Hematopoietic multipotent progenitor cell (in vitro differentiated cells): ENCODE measurements at places on chromosomes 7 and 10. TPM values are rescaled to one million over a fixed set of nuclear protein-coding genes. Genes with fewer than 3 reads are reported as not detected.

- DNase-seq = no peak
Observed at GRCh38 chr7:143299840-143300239, 11.7 kb downstream of the CASP2 start.

DNA sequence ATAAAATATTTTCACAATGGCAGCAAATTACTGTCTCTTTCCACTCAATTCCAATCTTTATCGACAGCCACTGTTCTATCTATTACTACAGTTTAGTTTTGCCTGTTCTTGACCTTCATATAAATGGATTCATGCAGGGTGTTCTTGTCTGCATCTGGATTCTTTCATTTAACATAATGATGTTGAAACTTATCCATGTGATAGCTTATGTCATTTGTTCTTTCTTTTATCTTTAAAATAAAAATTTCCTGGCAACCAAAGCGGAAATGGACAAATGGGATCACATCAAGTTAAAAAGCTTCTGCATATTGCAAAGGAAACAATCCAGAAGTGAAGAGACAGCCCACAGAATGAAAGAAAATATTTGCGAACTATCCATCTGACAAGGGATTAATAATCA, 20.5 kb upstream of the DMTF1 start:
- DNase-seq = no peak

GRCh38 chr10:32680803-32681557, 235.0 kb downstream of the CCDC7 start:
- no peak for DNase-seq

The TRIM73 gene
- total RNA-seq = 21.5 TPM

DNA sequence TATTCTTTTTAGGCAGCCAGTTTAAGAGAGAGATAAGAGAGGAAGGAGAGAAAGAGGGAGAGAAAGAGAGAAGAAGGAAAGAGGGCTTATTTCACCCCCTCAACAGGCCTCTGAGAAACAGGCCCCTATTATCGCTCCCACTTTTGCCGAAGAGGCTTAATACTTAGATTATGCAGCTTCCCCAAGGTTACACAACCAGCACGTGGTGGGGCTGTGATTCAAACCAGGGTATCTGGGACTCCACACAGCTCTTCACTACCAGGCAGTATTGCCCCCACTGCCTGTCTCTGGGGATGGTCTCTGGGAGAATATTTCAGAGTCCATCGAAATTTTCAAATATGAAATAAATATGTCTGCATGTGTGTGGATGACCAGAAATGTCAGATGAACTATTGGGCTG, 3.0 kb downstream of the GIMAP1 start:
- DNase-seq = no peak

DNA sequence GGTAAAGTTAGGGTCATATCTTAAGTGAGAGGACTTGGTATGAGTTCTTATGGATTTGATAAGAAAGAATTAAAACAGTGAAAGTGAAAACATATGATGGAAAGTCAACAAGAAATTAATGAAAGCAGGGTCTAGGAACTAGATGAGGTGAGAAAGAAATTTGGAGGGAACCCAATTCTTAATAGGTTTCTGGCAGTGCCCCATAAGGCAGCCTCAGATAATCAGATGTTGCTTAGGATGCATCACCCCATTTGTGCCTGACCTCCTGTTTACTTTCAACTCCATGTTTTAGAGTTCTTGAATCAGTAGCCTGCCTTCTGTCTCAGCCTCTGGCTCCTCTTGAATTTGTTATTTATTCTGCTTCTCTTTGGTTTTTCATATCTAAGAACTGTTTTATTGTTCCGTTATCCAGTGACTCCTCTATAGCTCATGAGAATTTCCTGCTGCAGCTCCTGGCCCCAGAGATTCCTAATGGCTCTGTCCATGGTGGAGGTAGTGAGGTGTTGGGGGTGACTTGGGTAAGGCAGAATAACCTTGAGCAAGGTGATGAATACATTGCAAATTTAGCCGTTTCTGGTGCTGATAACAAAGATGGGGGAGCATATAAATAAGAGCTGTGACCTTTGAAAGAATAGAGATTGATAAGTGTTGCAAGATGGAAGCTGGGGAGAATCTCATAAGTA, 17.6 kb downstream of the ITGB8 start:
- no peak for DNase-seq

GRCh38 chr10:44725404-44725803, 185.7 kb upstream of the TMEM72 start:
- no peak for DNase-seq

DNA sequence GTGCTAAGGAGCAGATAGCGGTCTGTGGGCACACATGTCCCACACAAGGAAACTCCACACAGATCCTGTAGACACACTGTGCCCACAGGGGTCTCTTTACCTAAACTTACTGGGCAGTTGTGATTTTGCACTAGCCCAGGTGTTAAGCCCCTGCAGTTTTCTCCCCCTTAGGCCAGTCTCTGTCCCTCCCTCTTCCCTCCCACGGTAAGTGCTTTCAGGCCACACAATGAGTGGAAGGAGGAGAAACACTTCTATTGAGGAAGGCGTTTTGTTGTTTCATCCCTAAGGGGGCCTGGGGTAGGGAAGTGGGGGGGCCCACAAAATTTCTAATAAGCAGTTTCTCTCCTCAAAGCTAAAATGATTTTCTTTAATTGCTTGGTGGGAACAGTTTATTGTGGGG, 51.4 kb downstream of the FBXW4 start:
- DNase-seq = no peak

GRCh38 chr10:31668326-31668725, 260.3 kb downstream of the ARHGAP12 start:
- DNase-seq = no peak

The ZP3 gene
- 17.5 TPM for total RNA-seq

DNA sequence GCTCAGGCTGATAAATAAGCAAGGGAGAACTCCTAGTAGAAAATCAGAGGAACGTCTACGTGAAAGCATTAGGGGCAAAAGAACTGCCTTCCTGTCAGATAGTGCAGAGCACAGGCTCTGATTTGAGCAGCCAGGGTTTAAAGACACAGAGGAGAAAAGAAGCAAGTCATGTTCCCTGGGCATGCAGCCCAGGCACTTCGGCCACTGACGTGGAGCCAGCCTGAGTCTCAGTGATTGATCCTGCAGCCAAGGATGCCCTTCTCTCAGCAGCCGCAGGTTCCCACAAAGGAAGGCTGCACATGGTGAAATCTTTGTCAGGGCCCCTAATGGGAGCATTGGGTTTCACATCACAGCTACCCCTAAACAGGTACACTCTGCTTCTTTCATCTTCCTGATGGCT, 161.7 kb upstream of the HPS1 start:
- peak; percentile 12 for DNase-seq

GRCh38 chr10:101027106-101027720, 3.7 kb downstream of the PDZD7 start:
- no peak for DNase-seq

DNA sequence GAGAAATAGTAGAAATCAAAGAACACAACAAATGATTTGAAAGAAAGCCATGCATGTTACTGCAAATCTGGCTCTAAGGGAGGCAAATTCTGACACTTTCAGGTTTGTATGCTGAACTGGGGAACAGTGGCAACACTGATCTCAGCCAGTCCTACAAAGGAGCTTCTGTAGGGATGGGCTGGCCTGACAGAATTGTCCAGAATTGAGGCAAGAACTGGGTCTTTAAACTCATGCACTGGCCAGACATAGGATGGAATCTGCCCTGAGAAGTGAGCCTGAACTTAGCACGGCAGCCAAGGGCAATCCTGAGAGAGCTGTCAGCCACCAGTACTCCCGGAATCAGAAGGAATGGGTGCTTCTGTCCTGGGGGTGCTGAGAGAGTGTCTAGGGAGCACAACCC, 70.9 kb upstream of the RAPGEF5 start:
- no peak for DNase-seq

- DNase-seq = no peak
Observed at GRCh38 chr10:30803058-30803457, 173.5 kb upstream of the LYZL2 start.

The MRPS16 gene
- total RNA-seq = 58.2 TPM

DNA sequence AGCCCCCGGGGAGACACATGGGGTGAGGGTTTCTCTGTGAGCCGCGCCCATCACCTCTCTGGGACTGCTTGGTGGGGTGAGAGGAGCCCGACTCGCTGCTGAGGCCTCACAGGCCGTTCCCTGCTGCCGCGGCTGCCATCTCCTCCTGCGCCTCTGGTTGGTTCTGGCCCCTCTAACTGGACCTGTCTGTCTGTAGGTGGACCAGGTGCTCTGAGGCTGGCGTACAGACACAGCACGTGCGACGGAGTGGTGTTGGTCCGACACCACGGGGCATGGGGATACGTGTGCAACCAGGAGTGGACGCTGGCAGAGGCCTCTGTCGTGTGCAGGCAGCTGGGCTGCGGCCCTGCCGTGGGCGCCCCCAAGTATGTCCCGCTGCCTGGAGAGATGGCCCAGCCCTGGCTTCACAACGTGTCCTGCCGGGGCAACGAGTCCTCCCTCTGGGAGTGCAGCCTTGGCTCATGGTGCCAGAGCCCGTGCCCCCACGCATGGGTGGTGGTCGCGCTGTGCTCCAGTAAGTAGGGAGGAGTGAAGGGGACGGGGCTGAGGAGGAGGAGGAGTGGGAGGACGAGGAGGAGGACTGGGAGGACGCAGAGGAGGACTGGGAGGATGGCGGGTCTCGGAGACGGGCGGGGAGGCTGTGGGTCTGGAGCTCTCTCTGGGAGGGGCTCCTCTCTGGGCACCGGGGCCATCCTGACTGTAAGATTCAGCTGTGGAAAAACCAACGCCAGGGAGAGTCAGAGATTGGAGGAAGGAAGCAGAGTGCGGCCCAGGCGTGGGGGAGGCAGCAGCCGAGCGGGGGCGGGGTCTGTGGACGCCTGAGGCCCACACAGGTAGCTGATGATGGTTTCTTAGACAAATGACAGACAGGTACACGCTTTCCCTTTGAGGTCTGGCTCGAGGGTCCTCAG, 2.6 kb downstream of the SCART1 start:
- DNase-seq = no peak

The DRGX gene
- not detected for total RNA-seq

- no peak for DNase-seq
Observed at GRCh38 chr10:34477249-34477648, 337.8 kb downstream of the PARD3 start.

The ZPBP gene
- total RNA-seq = 0.81 TPM

DNA sequence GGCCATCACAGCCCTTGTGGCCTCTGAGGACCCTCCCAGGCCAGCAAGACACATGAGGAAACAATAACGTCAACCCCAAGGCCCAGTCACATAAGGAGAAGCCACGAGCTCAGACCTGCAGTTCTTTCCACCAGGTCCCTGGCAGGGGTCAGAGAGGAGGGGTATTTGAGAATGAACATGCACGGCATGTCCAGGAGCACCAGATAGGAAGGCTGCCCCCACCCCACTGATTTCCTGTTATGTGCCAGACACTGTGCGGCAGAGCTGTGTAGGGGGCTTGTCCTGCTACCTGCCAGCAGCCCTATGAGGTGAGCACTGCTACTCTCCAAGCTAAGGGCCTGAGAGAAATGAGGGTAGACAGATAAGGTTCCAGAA, 40.7 kb upstream of the ZMIZ1 start:
- no peak for DNase-seq

The LIPK gene
- total RNA-seq = not detected

GRCh38 chr7:30450240-30450982, 28.2 kb downstream of the NOD1 start:
- DNase-seq = no peak

The VWDE gene
- total RNA-seq = 7.5 TPM

- no peak for DNase-seq
Observed at GRCh38 chr7:156795415-156795814, 97.6 kb downstream of the LMBR1 start.

DNA sequence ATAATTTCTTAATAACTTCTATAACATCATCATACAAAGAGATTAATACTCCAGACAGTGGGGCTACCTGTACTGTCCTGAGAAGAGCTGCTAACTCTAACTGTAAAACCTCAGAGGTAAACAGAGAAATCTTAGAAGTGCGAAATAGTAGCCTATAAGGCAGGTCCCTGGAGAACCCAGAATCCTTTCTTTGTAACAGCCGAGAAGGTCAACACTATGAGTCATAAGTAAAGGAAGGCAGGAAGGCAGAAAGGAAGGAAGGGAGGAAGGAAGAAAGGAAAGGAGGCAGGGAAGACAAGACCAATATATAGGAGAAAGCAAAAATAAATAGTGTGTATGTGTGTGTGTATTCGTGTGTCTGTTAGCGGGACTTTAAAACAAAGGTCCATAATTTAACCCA, 540.6 kb downstream of the ZWINT start:
- DNase-seq = no peak

- no peak for DNase-seq
Observed at GRCh38 chr7:37987732-37988131, 67.3 kb downstream of the EPDR1 start.

The NAT16 gene
- not detected for total RNA-seq

The LBX1 gene
- not detected for total RNA-seq

GRCh38 chr7:32502728-32503127, 7.4 kb downstream of the AVL9 start:
- no peak for DNase-seq

The RBM20 gene
- under 0.01 TPM for total RNA-seq

DNA sequence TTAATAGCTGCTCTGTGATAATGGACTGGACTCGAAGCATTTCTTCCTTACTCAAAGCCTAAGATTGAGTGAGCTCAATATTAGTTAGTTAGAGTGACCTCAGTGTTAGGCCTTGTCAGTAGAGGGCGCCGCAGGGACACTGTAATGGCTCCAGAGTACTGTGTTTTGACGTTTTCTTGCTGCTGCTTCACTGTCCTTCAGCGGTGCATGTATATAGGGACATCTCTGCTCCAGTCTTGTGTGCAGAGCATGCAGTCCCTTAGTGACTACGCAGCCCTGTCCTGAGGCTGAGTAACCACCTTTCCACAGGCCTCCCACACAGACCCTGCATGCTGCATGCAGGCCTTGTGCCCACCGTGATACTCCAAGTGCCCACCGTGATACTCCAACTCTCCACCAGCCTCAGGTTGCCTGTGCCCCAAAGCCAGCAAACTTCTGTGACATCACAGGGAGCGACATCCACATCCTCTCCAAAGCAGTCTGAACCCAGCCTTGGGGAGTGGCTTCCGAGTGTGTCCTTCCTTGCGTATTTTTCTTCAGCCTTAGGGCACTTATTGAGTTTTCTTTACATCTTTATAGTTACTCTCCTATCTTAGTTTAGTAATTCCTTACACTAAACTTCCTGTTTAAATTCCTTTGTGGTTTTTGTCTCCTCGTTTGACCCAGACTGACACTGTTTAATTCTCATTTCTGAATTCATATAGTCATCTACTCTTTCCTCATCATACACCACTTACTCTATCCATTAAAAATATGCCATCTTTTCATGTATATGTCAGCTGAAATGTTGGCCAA, 118.2 kb downstream of the JAZF1 start:
- DNase-seq = no peak

The ABCB1 gene
- 39.3 TPM for total RNA-seq
